ENCODE measurements at places on chromosomes 12 and 14. TPM values are rescaled to one million over a fixed set of nuclear protein-coding genes. Genes with fewer than 3 reads are reported as not detected.

The RFLNA gene
- not detected for total RNA-seq

DNA sequence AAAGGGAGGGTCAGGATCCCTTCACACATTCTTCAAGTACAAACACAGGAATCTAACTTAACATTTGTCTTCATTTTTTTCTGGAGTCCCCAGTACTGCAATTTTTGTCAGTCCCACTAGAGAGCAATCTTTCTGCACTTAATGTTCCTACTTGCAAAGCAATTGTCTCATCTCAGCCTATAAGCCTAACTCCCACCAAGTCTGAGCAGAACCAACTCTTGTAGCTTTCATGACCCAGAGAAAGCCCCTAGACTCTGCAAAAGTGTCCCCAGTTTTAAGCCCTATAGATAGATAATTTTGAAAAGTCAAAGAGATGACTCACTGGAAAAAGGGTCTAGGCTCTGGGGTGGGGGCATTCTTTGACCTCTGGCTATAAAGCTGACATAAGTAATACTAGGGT, 1.8 kb upstream of the ZBTB39 start:
- DNase-seq, result no peak

- DNase-seq, result no peak
Measured at GRCh38 chr12:27785882-27786570, 6.0 kb upstream of the MANSC4 start.

The HAL gene
- total RNA-seq, result 181 TPM

Measured in right lobe of liver (tissue), 6 donors.